Activated CD4-positive, CD25-positive, alpha-beta regulatory T cell treated with anti-CD3 and anti-CD28 coated beads, Interleukin-2, amount 50 U/mL, for 72 hours (primary cell): ENCODE measurements at places on chromosomes 5 and 9.

DNA sequence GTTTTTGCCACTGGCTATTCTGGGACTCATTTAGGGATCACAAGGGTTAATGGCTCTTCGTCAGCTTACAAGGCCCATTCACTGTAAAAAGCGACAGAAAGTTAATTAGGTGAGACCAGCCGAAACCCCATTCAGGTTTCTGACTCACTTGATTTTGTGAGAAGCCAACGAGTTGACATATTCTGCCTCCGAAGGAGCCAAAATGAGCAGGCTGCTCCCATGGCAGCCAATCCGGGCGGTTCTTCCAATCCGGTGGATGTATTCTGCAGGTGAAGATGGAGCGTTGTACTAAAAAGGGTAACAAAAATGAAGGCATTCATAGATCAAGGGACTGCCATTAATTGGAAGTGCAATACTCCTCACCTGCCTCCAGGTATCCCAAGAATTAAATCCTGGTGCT lies 39.7 kb downstream of the DDX31 start:
- no peak for DNase-seq

GRCh38 chr9:35518225-35518821 lies 28.4 kb downstream of the RUSC2 start:
- DNase-seq, result no peak

DNA sequence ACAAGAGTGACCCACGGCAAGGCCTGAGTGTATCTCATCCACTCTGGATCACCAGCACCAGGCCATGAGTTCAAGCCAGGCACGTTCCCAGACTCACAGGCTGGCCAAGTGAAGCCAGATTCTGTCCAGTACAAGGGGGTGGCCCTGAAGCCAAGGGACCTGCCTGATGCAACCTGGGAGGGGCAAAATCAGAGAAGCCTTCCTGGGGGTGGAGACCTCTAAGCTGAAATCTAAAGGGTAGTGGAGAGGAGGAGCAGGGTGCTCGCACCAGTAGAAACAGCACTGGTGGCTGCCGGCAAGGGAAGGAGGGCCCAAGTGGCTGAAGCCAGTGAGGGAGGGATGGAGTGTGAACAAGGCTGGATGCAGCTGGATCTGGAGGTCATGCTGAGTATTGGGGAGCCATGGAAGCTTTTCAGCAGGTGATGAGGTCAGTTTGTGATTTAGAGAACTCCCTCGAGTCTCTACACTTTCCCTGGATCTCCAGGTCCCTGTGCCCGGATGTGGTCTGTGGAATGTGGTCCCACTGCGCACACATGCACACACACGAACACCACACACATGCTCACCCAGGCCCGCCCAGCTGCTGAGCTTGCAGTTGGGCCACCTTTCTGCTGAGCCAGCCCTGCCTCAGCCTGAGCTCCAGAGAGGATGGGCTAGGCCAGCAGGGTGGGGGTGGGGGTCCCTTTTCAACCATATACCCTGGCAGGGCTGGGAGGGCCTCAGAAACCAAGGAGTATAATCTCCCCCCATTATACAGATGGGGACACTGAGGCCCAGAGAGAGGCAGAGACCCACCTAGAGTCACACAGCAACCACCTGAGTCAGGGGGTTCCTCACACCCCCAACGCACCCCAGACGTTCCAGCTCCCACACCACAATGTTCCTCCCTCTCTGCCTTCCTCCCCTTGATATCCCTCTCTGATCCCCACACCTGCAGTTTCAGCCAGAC lies 1.6 kb downstream of the PIP5KL1 start:
- DNase-seq, result no peak

- no peak for DNase-seq
Measured at GRCh38 chr5:141695627-141696215, 13.7 kb upstream of the ARAP3 start.

DNA sequence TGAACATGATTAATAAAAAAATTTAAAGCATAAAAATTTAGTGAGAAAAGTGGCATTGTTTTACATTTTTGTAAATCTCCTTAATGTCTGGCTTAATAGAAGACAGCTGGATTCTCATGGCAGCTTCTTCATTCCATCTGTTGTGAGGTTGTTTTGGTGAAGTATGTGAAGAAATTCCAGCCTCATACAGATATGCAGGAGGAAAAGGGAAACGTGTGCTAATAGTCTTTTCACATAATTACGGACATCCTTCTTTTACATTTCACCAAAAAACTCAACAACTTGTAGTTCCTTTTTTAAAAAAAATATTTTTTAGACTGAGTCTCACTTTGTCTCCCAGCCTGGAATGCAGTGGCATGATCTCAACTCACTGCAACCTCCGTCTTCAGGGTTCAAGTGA lies 46.9 kb downstream of the HACD4 start:
- no peak for DNase-seq

DNA sequence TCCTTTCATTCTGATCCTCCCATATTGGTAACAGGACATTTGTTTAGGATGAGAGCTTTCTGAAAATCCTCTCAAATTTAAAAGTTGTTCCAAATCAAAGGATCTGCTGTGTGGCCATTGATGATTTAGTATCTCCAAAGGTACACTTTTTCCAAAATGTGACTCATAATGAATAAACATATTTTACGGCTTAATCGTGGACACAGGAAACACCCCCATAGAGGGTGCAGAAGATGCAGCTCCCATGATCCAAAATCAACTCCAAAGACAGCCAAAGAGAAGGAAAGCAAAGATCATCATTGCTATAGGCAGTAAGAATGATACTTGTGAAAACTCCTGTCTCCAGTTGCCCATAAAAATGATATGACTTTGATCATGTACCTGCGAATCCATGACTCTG lies 239.7 kb downstream of the PIK3R1 start:
- no peak for DNase-seq

DNA sequence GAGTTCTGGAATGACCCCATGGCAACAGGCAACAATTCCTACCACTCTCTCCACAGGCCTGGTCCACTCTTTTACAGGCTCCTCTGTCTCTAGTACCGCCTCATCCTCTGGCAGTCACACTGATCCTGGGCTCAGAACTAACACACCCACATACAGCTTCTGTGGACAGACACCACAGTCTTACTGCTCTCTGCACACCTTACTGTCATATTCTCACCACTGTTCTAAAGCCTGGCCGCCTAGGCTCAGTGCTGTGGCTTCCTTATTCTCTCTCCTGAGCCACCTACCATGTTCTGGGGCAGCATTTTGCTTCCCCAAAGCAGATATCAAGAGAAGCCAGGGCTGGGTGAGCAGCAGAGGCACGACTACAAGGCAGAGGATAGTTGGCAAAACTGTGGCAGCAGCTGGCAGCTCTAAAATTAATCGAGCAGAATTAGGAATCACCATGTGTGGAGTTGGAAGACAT lies 14.8 kb downstream of the REEP5 start:
- DNase-seq, result no peak

GRCh38 chr9:106479679-106480078 lies 383.3 kb upstream of the ZNF462 start:
- DNase-seq, result no peak

- no peak for DNase-seq
Measured at GRCh38 chr5:169416583-169417196, 115.8 kb upstream of the SLIT3 start.

- DNase-seq, result no peak
Measured at GRCh38 chr5:54645882-54646355, 128.4 kb downstream of the SNX18 start.

DNA sequence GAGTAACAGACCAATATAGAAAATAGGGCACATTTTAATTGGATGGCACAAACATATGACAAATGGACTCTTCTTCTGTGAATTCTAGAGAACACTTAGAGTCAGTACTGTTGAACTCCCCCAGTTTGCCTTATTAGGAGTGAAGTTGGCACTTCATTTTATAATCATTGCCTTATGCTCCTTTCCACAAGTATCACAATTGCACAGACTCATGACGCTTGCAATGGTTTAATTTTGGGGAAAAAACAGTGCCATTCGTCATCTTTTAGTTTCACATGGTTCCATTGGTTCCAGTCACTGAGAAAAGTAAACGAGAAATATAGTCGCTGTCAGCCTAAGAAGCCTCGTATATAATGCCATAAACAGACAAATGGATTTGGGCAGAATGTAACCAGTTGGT lies 71.2 kb downstream of the LURAP1L start:
- DNase-seq, result no peak

- DNase-seq, result no peak
Measured at GRCh38 chr5:62791059-62791458, 212.4 kb downstream of the LRRC70 start.

DNA sequence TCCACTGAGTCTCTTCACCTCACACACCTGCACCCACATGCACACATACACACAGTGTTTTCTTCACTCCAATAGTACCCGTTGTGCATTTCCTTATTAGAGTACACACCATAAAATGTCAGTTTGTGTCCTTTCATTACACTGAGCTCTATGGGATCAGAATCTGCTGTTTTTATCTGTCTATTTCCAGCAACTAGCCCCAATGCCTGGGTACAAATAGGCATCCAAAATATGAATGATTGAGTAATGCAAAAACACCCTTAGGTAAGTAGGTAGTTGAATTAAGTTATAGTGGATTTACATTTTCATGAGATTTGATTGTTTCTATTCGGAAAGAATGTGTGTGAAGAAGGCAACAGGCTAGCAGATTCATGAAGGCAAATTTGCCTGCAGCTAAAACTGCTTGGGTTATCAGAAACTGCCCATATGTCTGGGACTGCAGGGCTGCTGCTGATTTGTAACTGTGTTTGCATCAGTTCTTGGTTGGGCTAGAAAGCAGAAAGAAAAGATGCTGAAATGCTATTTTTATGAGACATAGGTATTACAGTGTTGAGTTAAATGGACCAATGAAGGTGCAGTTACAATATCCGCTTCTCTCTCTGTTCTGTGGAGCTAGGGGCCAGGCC lies 26.9 kb downstream of the PPP3R2 start:
- no peak for DNase-seq

GRCh38 chr5:132020568-132021339 lies 9.3 kb upstream of the ACSL6 start:
- peak; percentile 34 for DNase-seq

- no peak for DNase-seq
Measured at GRCh38 chr5:92676215-92677165, 904.5 kb downstream of the NR2F1-AS1 start.

GRCh38 chr9:35557320-35557719 lies 47.7 kb upstream of the TESK1 start:
- DNase-seq, result no peak

DNA sequence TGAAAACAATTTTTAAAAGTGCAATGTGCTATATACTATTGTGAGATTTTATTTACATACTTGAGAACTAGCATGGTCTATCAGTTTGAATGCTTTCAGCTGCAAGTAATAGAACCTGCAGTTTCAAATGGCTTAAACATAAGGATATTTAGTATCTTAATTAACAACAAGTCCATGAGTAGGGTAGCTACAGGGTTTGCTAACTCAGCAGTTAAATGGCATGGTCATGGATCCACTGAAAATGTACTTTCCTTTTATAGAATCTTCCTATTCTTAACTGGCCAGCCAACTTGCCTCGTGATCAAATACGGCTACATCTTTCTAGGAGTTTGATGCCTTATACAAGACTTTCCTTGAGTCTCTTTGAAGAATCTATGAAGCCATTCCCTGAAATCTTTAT lies 452.8 kb upstream of the SEMA6A start:
- no peak for DNase-seq
